OCI-LY7 (cell line): ENCODE measurements at places on chromosomes 13 and 19.

GRCh38 chr19:1646659-1647453, 5.6 kb downstream of the TCF3 start:
- peak; percentile 43 for DNase-seq

DNA sequence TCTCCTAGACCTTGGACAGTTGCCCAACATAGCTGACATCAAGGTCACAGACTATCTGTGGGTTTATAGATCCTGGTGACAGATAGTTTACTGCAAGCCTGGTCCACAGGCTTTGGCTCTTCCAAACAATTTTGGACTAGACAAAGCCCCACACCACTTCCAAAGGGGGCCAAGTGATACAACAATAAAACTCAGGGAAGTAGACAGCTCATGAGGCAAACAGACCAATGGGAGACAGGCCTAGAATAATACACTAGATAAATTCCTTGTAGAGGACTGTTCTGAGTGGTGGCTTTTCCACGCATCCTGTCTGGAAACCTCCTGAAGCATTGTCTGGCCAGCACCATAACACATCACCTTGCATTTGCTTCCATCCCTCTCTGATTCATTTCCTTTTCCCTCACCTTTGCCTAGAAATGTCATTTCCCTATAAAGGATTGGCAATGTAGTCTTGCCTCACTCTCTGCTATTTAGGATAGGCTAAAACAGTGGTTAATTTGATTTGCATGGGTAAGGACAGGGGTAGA, 284.2 kb downstream of the POU4F1 start:
- no peak for DNase-seq

DNA sequence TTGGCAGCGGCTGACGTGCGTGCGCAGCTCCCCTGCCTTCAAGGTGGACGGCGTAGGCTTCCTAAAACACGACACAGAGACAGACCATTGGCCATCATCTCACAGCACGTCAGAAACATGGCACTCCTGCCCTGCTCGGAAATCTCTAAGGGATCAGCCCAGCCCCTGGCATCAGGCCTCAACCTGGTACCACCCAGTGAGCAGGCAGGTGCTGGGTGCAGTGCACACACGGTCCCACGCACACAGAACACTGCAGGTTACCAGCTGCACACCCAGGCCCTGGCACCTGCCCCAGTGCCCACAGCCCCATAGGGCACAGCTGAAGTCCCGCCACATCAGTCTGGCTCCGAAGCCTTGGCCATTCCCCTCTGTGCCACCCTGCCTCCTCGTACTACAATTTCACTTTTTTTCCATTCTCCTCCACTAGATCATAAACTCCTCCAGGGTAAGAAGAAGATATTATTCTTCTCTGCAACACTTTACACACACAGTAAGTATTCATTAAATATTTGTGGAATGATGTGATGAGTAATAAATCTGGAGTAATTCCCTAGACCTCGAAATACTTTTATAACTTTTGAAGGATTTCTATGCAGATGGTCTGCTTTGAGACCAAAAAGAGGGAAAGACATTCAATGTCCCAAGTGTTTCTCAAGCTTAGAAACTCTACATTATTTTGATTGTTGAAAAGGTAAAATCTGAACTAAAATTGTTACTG, 156.4 kb downstream of the COL4A1 start:
- no peak for DNase-seq

- no peak for DNase-seq
These were observed 2294.7 kb downstream of the PCDH9 start for GRCh38 chr13:64935441-64935840.

DNA sequence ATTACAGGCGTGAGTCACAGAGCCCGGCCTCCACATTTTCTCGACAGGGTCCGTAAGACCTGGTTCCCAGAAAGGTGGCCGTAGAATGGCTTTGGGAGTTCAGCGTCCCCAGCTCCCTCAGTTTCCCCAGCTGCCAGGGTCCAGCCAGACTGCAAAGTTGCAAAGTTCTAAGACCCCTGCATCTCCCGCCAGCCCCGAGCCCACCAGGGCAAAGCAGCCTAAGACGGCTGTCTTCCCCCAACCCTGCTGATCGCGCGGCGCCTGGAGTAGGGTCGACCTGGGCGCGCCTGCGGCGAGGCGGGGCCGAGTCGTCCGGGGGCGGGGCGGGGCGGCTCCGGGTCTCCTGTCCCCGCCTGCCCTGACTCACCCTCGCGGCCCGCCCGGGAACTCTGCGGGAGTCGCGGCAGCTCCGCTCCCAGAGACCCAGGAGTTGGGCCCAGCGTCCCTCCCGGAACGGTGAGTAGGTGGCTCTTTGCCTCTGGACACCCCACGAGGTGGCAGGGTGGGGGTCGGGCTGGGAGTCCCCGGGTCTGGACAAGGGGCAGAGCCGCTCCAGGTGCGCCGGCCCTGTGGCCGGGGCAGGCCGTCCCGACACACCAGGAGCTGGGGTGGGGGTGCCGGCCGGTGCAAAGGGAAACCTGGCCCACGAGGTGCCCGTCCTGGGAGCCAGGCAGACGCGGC, at the start of gene LRRC8E:
Gene LRRC8E (plus strand): TSS at position 366 of the 681 bp plus-strand sequence. CDS start 7,094 bp downstream, outside the sequence.
- DNase-seq, result no peak

- peak; percentile 82 for DNase-seq
These were observed 9.4 kb downstream of the OCEL1 start for GRCh38 chr19:17235300-17235970.
